Bronchial smooth muscle cell (primary cell): ENCODE measurements at places on chromosomes 2 and 18. TPM values are rescaled to one million over a fixed set of nuclear protein-coding genes. Genes with fewer than 3 reads are reported as not detected.

Gene GALNT14
- total RNA-seq, result 0.17 TPM in 1 of 2 replicates, not detected in the other

Gene SOX11
- total RNA-seq, result not detected in 2 replicates

Gene PSMA8
- not detected in 2 replicates for total RNA-seq

Gene SCN7A
- 9.5 and 14.3 TPM in 2 replicates for total RNA-seq

Gene INPP5D
- total RNA-seq, result 0.86 and 1.3 TPM in 2 replicates

Gene SLC9A2
- total RNA-seq, result under 0.01 TPM in 1 of 2 replicates, not detected in the other

Gene IL1F10
- not detected in 2 replicates for total RNA-seq

Gene EPB41L3
- total RNA-seq, result 91.1 and 127 TPM in 2 replicates

Gene GDF7
- under 0.01 TPM in 2 replicates for total RNA-seq

Gene AQP12A
- not detected in 2 replicates for total RNA-seq

Gene NPPC
- total RNA-seq, result 0.16 TPM in 1 of 2 replicates, not detected in the other

Gene ALPG
- not detected in 2 replicates for total RNA-seq

Gene CYP27A1
- 26.2 and 36.0 TPM in 2 replicates for total RNA-seq

Gene ZNF804A
- total RNA-seq, result 0.86 and 4.7 TPM in 2 replicates

Gene EGR4
- total RNA-seq, result under 0.01 TPM in 1 of 2 replicates, not detected in the other

Gene SULT1C4
- 0.16 TPM in 1 of 2 replicates, not detected in the other for total RNA-seq

Gene ERFE
- total RNA-seq, result 0.32 and 1.3 TPM in 2 replicates

Gene CD8B
- total RNA-seq, result not detected in 2 replicates

Gene UGT1A7
- total RNA-seq, result not detected in 2 replicates

Gene KLHL30
- total RNA-seq, result 0.09 and 0.16 TPM in 2 replicates

Gene PJVK
- 3.3 and 3.4 TPM in 2 replicates for total RNA-seq

Gene SNORC
- total RNA-seq, result 0.52 and 0.79 TPM in 2 replicates

Gene RESP18
- total RNA-seq, result not detected in 2 replicates

Gene RUFY4
- total RNA-seq, result not detected in 2 replicates

Gene IL36G
- not detected in 2 replicates for total RNA-seq

Gene ATL2
- total RNA-seq, result 45.7 and 55.0 TPM in 2 replicates

Gene CD8B2
- not detected in 2 replicates for total RNA-seq

Gene ASB18
- not detected in 2 replicates for total RNA-seq

Gene SERPINB11
- total RNA-seq, result not detected in 2 replicates

Gene NFATC1
- total RNA-seq, result 2.8 and 3.1 TPM in 2 replicates

Gene RAMP1
- 2.7 and 7.6 TPM in 2 replicates for total RNA-seq

Gene FSIP2
- under 0.01 and 0.16 TPM in 2 replicates for total RNA-seq

Gene DNER
- total RNA-seq, result 0.60 and 2.8 TPM in 2 replicates

Gene POTEC
- not detected in 2 replicates for total RNA-seq

Gene FRZB
- 0.17 and 0.32 TPM in 2 replicates for total RNA-seq

Gene EMX1
- 0.16 TPM in 1 of 2 replicates, not detected in the other for total RNA-seq

Gene MYO1B
- total RNA-seq, result 37.9 and 84.0 TPM in 2 replicates

Gene EIPR1
- total RNA-seq, result 22.6 and 25.2 TPM in 2 replicates

Gene IL37
- total RNA-seq, result not detected in 2 replicates

Gene CD207
- total RNA-seq, result 0.09 TPM in 1 of 2 replicates, not detected in the other

Gene BMP10
- not detected in 2 replicates for total RNA-seq
